Osteocyte (in vitro differentiated cells): ENCODE measurements at places on chromosomes 4 and X.

DNA sequence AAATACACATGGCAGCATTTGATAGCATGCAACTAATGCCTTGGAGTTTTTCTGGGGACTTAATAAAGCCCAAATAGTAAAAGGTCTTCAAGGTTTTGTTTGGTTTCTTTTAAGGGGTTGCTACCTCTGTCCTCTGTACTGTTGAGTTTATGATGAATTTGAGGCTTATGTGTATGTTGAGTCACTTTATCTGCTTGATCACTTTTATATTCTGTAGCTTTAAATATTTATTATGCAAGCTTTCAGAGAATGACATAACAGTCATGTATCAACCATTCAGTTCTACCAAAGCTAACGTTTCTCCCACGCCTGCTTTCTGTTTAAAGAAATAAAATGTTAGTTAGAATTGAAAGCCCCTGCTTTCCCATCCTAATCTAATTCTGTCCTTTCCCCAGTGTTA, 122.2 kb downstream of the NHS start:
- no peak for DNase-seq

- no peak for DNase-seq
Observed at GRCh38 chr4:186778134-186778533, 54.5 kb upstream of the FAT1 start.

- DNase-seq: no peak
Observed at GRCh38 chr4:8267077-8267476, 2.5 kb upstream of the HTRA3 start.

- DNase-seq: no peak
Observed at GRCh38 chrX:46179748-46180147, 365.5 kb downstream of the ZNF674 start.

GRCh38 chr4:157265281-157265680, 44.8 kb downstream of the GRIA2 start:
- no peak for DNase-seq

DNA sequence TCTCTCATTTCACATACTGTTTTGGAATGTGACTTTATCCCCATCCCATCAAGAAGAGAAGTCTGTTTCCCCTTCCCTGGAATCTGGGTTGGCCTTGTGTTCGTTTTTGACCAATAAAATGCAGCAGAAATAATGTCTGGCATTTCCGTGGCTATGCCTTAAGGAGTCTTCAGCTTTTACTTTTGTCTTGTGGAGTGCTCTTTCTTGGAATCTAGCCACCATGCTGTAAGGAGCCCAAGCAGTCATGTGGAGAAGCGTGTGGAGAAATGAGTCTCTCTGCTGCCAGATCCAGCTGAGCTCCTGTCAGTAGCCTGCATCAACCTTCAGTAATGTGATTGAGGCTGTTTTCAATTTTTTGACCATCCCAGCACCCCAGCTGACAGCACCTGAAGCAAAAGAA, 84.4 kb upstream of the ARMCX2 start:
- DNase-seq: no peak

DNA sequence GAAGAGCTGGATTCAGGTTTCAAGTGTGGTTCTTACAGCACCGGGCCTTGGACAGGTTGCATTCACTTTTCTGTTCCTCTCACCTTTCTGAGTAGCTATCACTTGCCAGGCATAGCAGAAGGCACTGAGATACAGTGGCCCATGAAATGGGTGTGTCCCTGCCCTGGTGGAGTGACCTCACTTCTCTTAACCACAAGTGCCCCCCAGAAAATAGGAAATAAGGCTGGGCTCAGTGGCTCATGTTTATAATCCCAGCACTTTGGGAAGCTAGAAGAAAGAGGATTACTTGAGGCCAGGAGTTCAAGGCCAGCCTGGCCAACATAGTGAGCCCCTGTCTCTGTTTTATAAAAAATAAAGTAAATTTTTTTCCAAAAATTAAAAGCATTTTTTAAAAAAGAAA, 101.7 kb upstream of the KIT start:
- DNase-seq: no peak

GRCh38 chr4:6217716-6218381, 17.5 kb upstream of the JAKMIP1 start:
- peak; percentile 2 for DNase-seq

GRCh38 chr4:126630230-126630629, 1002.5 kb upstream of the INTU start:
- no peak for DNase-seq

GRCh38 chr4:163591614-163592020, 97.1 kb downstream of the TMA16 start:
- no peak for DNase-seq

GRCh38 chr4:13546941-13547484, 2.7 kb upstream of the NKX3-2 start:
- DNase-seq: no peak

DNA sequence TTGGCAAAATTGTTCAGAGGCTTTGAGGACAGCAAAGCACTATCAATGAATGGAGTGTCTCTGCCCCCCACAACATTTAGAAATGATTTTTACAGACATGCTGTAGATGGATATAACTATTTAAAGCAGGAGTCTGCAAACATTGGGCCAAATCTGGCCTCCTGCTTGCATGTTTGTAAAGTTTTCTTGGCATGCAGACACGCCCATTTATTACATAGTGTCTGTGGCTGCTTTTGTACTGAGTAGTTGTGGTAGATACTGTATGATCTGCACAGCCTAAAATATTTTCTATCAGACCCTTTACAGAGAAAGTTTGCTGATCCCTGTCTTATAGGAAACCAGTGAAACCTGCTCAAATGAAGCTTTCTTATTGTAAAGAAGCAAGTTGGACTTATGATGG, 45.5 kb upstream of the PHEX start:
- DNase-seq: no peak

DNA sequence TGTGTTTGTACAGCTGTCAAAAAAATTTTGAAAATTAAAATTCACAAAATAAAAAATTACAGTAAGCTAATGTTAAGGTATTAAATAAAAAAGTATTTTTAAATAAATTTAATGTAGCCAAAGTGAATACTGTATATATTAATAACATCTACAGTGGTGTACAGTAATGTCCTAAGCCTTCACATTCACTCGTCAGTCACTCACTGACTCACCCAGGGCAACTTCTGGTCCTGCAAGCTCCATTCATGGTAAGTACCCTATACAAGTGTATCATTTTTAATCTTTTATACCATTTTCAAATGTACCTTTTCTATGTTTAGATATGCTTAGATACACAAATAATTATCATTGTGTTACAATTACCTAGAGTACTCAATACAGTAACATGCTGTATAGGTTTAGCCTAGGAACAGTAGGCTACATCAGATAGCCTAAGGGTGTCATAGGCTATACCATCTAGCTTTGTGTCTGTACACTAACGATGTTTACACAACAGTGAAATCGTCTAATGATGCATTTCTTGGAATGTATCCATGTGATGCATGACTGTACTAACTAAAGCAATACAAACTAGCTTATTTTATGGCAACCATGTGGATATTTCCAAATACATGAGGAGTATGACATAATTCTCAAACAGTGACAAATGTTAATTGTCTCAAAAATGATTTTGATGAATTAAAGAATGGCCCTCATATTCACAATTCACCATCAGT, 13.7 kb downstream of the DDX60 start:
- no peak for DNase-seq

- DNase-seq: no peak
Observed at GRCh38 chr4:3253808-3254207, 4.8 kb downstream of the MSANTD1 start.

DNA sequence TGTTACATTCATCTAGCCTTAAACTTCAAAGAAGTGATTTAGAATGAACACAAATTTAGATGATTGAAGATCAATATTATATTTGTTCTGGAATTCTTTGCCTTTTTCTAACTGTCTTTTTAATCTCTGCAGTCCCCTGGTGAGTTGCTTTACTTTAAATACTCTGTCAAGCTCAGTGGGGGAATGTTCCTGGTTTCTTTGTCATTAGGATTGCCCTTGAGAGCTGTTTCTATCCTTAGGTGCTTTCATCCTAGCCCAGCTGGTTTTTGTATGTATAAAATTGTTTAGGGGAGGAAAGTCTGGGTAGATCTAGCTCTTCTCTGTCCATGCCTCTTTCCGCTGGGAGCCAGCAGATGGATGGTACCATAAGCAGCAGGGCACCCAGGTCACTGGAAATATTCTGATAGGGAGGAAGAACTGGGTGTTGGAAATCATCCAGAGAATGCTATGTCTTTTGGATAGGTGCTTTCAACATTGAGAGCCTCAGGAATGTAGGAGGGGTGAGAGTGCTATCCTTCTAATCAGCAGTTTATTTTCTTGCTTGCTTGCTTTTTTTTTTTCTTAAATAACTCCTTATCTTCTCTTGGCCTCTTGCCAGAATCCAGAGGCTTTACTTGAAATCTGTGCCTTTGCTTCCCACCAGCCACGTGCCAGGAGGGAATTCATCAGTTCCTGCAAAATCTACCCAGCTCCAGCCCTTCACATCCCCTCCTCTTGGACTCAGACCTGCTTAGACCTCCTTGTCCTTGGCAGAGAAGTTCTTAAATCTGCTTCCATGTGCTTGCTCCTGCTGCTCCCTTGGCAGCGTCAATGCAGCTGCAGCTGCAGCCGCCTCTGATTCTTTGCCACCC, 215.3 kb upstream of the ANXA3 start:
- DNase-seq: no peak

GRCh38 chr4:123547216-123548165, 150.9 kb downstream of the SPRY1 start:
- DNase-seq: no peak
